ENCODE measurements at places on chromosomes 6 and 20.
A peak's percentile ranks its signal among the peaks of the same experiment; 100 is the strongest.

DNA sequence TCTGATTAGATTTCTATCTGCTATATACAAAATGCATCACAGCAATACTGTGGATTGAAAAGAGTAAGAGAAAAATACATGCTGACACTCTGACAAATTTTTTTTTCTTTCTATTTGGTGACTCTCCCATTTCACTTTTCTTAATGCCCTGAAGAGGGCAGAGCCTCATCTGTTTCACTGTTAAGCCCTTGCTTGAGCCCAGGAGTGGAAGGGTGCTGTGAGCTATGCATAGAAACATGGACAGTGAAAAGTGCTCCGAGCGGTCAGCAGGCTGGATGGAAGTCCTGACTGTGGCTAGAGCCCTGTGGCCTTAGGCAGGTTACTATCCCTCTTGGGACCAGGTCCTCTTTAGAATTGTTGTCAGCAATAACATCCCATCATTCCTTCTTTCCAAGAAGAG is 17.4 kb upstream of the CSE1L start:
- DNase-seq: no peak

- no peak for DNase-seq
Measured at GRCh38 chr6:34760108-34760507, 2.8 kb downstream of the SNRPC start.

GRCh38 chr6:137240168-137240567 is 21.0 kb upstream of the IFNGR1 start:
- DNase-seq: no peak

DNA sequence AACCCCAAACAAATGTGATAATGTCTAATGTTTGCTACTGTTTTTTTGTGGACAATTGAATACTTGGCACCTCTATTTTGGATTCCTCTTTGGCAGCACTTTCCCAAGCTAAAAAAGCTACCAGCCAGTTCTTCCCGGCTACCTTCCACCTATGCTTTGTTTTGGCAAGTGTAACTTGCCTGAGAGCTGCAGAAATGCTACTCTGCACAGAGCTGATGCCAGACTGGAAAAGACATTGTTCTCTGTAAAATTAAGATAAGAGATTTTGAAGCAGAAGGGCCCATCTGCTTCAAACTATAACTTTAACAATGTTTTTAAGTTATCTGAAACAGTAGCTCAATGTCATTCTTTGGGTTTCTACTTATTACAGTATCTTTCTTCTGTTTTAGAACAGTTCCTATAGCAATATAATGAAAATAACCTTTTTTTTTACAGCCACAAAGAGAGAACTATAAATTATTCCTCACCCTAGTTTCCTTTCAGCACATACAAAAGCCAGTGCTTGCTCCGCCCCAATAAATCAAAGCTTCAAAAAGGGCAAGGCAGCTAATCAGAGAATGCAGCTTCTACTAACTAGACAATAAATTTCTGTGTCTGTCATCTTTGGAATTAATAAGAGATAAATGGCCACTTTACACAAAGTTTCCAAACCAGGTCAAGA is 183.1 kb downstream of the UBE3D start:
- DNase-seq: no peak

DNA sequence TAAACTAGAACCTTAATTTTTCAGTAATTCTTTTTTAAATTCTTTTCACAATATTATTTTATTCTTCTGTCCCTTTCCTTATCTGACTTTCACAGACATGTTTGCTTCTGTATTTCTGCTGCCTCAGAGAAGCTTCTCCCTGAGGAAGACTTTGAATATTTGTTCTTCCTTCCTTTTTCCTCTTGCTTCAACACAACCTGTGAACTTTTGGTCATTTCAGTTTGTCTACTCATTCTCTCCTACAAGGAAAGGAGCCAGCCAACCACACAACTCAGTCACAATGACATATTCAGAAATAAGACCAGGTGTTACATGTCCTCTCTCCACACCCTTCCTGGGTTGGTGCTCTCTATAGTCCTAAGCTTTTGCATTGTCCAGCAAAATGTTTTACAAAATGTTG is 310.4 kb downstream of the TFAP2B start:
- DNase-seq: no peak

DNA sequence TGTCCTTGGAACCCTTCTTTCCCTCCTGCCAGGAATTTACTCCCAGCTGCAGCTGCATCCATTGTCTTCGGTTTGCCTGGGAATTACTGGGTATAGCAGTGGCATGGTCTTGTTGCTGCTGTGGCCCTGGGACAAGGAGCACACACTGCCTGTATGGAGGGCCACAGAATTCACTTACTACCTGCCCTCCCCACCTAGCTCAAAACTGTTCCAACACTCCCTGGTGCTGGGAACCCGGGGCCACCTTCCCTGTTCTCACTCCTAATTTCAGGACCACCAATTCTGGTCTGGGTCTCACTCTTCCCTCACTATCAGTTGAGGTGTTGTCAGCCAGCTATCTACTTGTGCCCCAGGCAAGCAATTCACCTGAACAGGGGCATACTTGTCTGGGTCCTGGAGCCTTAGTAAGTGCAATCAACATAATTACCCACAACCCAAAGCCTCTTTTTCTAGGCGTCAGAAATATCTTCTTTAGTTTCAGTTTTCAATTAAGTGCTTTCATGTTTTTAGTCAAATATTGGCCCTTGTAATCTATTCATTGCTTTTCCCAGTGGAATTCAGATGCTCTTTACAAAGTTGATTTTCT is 47.2 kb downstream of the METTL24 start:
- no peak for DNase-seq

GRCh38 chr6:7147051-7147671 is 39.4 kb downstream of the RREB1 start:
- DNase-seq: no peak

DNA sequence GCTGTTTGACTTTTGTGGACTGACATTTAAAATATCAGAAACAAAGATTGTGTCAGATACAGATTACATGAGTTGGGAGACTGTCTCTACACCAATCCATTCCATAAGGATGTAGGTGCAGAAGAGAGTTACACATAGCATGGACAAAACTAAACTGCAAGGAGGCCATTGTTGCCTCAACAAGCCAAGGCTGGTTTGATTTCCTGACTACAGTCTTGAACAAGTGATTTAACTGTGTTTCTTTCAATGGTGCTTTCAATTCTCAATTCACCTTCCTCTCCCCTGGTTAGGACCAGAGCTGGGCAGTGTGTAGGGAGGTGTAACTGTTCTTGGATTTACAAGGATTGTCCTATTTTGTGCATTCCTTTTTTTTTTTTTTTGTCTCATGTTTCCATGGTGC is 82.2 kb downstream of the AGPAT4 start:
- DNase-seq: no peak

- DNase-seq: peak; percentile 95
Measured at GRCh38 chr20:36460648-36461599, 80.4 kb upstream of the MYL9 start.

GRCh38 chr6:36700071-36700812 is 2.6 kb downstream of the RAB44 start:
- DNase-seq: peak; percentile 6

GRCh38 chr20:1150218-1150617 is 31.8 kb downstream of the PSMF1 start:
- no peak for DNase-seq

- no peak for DNase-seq
Measured at GRCh38 chr6:8383584-8383983, 51.8 kb downstream of the SLC35B3 start.

- DNase-seq: no peak
Measured at GRCh38 chr20:18481596-18481995, 14.4 kb downstream of the POLR3F start.

GRCh38 chr6:22036275-22036674 is 260.6 kb downstream of the PRL start:
- DNase-seq: no peak

- no peak for DNase-seq
Measured at GRCh38 chr6:34536251-34536958, 19.7 kb downstream of the SPDEF start.

DNA sequence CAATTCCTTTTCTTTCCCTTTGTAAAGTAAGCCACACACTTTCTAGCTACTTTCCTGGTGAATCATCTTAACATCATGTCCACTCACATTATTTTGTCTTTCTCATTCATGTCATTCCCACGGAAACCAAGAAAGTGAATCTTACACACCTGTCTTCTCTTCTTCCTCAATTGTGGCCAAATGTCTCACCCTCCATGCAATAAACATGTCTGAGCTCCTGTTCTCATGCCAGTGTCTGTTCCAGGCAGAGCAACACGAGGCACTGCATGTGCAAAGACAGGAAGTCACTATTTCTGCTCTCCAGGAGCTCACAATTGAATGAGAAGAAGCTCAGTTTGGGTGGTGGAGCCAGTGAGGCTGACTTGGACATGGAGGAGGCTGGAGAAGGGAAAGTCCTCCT is 29.0 kb upstream of the TMEM244 start:
- DNase-seq: no peak

GRCh38 chr6:43495409-43495941 is 14.7 kb downstream of the LRRC73 start:
- DNase-seq: no peak

GRCh38 chr6:48713612-48714011 is 602.6 kb upstream of the PTCHD4 start:
- no peak for DNase-seq

DNA sequence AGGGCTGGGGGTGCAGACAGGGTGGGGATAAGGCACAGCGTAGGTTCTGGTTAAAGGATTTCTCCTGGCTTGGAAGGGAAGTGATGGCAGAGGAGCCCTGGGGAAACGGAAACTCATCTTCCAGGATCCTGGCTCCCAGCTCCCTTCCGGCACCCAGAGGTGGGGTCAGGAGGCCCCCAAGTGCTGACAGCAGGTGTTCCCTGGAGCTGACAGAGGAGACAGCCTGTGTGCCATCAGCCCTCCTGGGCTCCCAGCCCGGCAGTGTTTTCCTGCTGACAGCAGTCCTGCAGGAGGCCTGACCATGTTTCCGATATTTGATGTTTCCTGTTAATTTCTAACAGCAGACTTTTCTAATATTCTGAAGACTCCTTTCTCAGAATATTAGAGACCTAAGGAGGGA is 277.3 kb downstream of the TAF4 start:
- no peak for DNase-seq

DNA sequence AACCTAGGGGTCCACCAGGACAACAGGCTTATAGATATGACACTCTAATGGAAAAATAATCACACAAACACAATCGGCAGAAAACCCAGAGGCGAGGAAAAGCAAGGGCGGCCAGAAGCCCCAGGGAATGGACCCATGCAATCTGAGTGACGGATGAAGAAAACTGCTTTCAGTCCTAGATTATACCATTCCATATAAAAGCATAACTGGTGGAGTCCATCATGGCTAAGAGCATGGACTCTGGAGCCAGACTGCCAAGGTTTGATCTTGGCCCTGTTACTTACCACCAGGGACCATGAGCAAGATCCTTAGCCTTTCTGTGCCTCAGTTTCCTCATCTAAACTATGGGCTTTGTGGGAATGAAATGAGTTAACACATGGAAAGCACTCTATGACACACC is 3.7 kb downstream of the SLC22A16 start:
- no peak for DNase-seq

GRCh38 chr20:23115822-23116221 is 29.7 kb upstream of the CD93 start:
- DNase-seq: no peak
